ENCODE measurements at places on chromosomes 3 and 15.

- no peak for DNase-seq
These were observed 12.3 kb downstream of the LRIG1 start for GRCh38 chr3:66488492-66488891.

DNA sequence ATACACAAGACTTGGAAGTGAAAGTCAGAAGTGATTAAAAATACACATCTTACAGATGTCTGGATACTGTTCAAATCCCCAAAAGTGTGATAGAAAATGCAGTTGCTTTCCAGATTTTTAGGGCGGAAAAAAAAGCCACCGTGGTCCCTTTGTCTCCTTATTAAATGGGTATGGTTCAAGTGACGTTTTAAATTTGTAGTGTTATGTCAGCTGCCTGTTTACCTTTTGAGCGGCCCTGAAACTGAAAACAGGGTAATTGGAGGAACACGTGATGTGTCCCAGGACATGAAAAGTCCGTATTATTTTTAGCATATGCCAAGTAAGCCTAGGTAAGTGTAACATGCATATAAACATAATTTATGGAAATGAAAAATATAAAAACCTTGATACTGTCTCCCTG lies 109.0 kb upstream of the PDZRN3 start:
- DNase-seq: no peak

GRCh38 chr3:51941798-51942602 lies at the start of the genes PARP3 and RRP9:
PARP3 (plus strand) TSS chr3:51942363; CDS start chr3:51943356, 993 bp downstream.
RRP9 (minus strand) TSS chr3:51941904; CDS start chr3:51941867, 37 bp downstream.
- DNase-seq: peak; percentile 97

DNA sequence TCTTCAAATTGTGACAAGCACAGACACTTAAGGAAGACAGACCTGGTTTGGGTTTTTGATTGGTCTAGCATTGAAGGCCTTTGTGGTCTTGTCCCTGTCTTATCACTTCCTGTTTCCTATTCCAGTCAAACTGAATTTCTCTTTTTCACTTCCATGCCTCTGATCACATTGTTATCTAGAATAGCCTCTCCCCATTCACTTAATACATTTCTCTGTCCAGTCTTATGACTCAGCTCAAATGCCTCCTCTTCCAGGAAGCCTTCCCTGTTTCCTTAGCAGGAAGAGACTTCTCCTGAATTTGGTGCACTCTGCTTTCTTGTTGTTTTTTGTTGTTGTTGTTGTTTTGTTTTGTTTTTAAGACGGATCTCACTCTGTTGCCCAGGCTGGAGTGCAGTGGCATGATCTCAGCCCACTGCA lies 45.5 kb downstream of the LIMD1 start:
- no peak for DNase-seq

- DNase-seq: no peak
These were observed 604.3 kb downstream of the FGF12 start for GRCh38 chr3:192122832-192123594.

- no peak for DNase-seq
These were observed 330.3 kb downstream of the CLSTN2 start for GRCh38 chr3:140265302-140265701.

DNA sequence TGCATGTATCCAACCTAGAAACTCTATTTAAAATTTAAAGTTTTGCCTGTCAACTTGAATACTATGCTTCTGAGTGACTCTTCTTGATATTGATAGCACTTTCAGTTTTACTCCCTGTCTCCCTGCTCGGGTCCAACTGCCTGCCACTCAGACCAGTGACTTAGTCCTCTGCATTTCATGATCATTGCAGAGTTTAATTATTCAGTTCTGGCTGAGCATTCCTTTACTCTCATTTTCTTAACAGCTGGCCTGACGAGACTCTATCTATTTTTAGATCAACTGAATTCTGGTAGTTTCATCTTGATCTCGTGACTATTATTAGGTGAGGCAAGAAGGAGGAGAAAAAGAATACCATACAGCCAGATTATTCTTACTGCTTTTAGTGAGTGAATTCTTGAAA lies 617.4 kb downstream of the SI start:
- DNase-seq: no peak

- no peak for DNase-seq
These were observed 71.1 kb upstream of the TRPM1 start for GRCh38 chr15:31172606-31173005.

DNA sequence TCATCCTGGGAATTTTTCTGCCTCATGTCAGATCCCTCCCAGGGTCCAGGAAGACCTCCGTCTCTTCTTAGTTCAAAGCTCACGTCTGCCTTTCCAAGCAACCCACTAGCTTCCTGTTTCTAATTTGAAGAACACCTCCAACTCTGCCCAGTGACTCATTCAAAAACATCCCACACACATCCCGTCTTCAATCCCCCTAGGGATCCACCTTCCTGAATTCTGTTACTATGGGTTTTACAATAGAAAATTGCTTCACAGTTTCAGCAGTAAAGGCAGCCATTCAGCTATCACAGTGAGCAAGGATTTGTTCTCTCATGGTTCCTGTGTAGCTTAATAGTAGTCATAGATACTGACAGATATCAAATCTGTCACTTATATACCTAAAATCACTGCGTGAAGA lies 308.3 kb upstream of the CCDC54 start:
- DNase-seq: no peak

All from activated CD4-positive, alpha-beta T cell treated with anti-CD3 and anti-CD28 coated beads, Interleukin-2, amount 50 U/mL, for 24 hours (primary cell).